ENCODE measurements at places on chromosomes 3 and 15.

GRCh38 chr3:149968216-149968615 lies 2.5 kb downstream of the PFN2 start:
- DNase-seq: no peak

DNA sequence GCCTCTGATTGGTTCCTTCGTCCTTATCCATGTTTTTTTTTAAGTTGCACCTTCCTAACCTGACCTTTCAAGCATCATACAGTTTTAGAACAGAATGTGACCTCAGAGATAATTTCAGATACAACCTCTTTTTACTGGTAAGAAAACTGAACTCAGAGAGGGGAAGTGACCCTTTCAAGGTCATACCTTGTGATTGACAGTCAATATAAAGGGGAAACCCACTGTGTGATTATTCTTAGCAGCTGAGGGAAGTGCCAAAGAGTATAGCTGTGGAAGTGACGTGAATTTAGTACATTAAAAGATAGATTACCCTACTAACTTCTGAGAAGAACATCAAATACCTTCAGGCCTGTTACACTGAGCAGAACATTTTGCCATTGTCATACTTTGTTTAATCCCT lies 319.4 kb downstream of the NEK10 start:
- DNase-seq: no peak

DNA sequence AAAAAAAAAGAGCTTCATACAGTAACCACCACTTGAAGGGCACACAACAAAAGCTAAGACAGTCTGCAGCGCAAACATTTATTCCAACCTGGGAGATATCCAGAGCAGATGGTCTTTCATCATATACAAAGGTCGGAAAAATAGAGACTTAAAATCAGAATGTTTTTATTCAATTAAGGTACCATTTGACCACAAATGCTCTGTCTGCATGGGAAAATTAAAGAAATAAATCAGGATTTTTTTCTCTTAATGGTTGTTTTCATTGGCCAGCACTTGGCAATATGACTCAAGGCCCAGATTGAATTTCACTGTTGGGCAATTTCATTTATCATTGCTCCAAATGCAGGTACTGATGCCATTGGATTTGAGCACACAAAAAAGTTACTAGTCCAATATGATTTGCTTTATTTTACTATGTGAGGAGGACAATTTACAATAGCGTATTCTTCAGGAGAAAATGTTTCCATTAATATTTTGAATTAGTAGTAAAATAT lies 145.9 kb upstream of the AGTR1 start:
- no peak for DNase-seq

GRCh38 chr3:8504611-8504973 lies 3.0 kb downstream of the LMCD1 start:
- DNase-seq: no peak

DNA sequence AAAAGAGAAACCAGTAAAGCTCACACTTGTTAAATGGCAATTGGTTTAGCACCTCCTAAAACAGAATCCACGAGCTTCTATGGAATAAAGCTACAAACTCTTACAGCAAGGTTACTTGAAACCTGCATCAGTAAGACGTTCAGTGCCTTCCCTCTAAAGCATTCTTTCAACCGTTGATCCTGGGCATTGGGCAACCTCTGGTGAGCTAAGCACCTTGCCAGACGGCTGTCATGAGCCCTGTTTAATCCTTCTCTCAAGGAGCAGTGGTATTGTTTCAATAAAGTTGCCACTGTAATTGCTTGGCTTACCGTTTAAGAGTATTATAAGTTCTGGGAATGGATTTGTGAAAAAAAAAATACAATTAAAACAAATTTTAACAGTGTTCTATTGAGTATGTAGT lies 75.0 kb downstream of the COL8A1 start:
- DNase-seq: no peak

DNA sequence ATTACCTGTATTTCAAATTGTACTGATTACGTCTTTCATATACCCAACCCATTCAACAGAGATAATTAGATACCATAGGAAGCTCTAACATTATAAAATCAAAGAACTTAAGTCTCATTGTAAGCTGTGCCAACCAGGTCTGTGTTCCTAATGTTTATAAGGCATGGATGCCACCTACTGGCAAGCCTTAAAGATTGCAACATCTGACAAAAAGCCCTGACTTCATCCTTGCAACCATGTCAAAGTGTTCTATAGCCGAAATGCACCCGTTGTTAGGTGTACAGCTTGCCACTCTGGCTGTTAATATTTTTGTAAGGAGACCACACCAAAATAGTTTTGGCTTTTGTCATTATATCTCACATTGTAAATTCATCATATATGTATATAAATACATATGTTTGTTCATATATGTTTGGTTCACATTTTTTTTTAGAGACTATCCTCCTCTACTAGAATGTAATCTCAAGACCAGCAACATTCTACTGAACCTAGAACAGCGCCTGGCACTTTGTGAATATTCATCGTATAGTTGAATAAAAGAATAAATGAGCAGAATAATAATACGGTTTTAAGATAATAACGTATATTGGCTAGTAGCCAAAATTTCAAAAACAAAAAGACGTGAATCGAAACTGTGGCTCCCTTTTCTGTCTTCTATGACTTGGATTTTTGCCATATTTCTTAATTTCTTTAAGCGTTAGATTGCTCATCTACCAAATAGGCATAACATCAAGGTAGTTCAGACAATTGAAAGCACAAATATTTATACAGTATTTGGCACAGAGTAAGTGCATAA lies 258.1 kb downstream of the TBL1XR1 start:
- peak; percentile 92 for DNase-seq

DNA sequence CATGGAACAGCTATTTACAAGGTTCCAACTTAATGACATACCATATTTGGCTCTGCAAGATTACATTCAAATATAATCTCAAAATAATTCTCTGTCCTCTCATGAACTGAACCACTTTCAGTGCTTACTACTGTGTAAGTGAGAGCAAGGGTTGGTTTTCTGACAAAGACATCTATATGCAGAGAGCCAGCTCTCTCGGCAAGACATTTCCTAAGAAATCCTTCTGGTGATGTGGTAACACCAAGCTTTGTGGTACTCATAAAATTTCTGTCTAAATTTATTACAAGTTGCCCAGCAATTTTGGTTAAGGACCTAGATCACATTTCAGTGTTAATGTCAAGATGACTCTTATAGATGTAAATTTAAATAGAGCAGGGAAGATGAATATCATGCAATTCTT lies 184.9 kb downstream of the GAP43 start:
- no peak for DNase-seq

DNA sequence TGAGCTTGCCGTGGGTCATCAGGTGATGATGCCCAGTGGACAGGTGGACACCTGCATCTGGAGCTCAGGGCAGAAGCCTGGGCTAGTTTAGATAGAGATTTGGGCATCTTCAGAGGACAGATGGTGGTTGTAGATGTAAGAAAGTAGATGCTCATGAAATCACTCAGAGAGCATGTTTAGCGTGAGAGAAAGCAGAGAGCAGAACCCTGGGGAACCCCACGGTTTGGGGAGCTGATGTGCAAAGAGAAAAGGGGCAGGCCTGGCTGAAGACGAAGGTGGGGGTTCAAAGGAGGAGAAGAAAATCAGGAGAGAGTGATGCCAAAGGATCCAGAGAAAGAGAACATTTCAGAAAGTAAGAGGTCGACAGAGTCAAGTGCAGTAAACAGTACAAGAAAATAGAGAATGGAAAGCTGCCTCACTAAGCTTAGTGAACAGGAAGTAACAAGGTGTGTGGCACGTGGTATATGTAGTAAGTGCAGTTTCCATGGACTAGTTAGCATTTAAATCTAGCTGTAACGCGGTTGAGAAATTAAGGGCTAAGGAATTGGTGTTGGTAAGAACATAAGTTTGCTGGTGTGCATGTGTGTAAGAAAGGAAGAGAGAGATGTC lies 13.5 kb downstream of the TIGIT start:
- DNase-seq: no peak

- DNase-seq: no peak
These were observed 888.1 kb downstream of the PDCD6IP start for GRCh38 chr3:34686541-34686940.

DNA sequence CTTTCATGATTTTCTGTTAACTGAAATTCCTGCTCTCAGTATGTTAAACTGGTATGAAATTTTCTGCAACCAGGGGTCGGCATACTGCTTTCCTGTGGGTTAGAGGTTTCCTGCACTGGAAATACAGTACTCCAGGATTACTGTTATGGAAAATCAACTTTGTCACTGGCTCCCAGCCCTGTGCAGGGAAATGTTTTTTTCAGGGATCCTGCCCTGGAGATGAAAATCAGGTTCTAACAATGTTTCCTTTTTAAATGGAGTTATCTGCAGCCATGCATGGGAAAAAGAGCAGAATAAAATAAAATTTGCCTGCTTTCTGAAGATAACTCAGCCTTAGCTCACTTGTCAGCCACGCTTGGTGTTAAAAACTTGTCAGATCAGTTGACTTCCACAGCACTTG lies 220.4 kb downstream of the IL5RA start:
- DNase-seq: no peak

DNA sequence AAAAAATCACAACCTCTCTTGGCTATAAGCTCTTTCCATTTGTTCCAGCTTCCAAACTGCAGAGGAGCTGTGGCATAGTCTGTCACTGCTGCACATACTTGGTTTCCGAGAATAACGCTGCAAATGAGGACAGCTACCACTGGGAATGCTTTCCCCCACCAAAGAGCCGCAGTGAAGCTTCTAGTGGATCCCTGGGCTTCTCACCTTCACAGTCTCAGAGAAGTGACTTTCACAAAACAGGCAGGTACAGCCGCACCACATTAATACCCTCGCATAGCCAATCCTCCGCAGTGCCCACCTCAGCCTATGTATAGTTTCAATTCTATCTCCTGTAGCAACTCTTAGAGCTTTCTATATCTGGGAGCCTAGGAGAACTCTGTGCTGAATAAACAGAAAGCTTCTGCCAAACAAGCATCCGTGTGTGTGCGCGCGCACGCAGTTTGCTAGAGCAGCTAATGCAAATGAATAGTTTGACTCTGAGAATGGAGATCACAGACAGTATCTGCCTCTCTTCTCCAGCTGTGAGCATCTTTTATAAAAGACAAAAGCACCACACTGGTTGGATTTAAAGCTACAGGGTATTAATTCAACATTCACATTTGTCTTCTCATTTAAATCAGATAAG lies 81.9 kb upstream of the PLXND1 start:
- no peak for DNase-seq

DNA sequence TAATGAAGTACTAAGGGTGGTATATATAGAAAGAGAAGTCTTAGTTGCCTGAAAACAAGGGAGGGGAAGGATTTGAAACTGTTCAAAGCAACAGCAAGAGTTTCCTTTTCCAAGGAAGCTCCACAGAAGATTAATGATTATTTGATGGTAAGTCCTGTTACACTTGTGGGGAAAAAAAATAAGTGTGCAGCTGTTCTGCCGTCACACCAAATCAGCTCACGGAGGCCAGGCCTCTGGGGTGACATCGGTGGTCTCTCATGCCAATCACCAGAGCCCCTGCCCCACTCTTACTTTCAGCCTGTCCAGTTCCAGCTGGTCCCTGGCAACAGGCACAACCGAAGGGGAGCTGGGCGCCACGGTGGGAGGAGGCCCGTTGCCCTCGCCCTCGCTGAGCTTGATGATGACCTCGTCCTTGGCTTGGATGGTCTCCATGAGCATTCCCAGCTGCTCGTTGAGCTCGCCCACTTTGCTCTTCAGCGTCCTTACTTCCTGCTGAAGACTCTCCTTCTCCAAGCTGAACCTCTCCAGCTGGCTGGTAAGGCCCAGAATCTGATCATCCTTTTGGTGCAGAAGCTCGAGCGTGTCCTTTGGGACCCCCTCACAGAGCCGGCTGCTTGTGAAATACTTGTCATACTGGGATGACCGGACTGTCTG lies 53.5 kb downstream of the TBC1D2B start:
- DNase-seq: no peak

DNA sequence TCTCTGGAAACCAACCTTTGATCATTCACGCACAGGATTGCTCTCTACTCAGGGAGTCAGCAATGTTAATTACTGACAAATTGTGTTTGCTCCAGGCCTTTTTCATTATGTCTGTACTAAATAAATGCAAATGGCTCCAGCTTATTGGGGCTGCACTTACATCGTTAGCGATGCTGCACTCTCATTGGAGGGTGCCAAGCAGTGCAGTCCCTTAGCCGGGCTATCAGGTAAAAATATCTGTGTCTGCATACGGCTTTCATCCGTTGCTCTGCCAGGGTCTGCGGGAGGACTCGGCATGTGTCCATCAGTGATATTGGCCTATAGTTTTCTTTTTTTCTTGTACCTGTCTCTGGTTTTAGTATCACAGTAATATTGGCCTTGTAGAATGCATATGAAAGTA lies 471.5 kb upstream of the CADM2 start:
- DNase-seq: no peak

DNA sequence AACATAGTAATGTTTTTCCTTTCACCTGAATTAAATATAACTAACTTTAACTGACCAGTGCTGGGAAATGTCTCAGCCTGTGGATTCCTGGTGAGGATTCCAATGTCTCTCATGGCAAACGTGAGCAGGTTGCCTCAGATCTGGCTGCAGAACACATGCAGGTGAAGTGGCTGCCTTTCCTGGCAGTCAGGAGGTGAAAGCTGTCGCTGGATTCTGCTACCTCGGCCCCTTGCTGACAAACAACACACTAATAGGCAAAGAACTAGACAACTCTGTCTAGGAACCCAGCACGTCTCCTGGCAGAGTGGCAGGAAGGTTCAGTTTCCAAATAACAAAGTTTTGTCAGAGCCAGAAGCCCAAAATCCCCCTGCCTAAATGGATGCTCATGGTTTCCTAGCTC lies 400.8 kb upstream of the PPP2R3A start:
- no peak for DNase-seq

- DNase-seq: no peak
These were observed 12.1 kb downstream of the OSBPL10 start for GRCh38 chr3:31968927-31969418.

DNA sequence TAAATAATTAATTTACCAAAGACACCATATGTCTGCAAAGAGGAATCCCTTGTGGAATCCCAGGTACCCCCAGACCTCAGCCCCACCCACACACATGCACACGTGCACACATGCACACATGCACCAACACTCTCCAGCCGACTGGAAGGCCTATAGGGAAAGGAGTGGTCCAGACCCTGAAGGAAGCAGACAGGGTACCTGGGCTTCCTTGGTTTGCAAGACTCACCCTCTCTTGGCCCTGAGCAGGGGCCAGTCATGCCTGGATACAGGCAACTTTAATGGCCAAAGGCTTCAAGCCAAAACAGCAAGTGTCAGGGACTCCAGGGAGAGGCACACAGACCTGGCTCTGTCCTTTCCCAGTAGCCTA lies 8.9 kb upstream of the HAPLN3 start:
- no peak for DNase-seq

DNA sequence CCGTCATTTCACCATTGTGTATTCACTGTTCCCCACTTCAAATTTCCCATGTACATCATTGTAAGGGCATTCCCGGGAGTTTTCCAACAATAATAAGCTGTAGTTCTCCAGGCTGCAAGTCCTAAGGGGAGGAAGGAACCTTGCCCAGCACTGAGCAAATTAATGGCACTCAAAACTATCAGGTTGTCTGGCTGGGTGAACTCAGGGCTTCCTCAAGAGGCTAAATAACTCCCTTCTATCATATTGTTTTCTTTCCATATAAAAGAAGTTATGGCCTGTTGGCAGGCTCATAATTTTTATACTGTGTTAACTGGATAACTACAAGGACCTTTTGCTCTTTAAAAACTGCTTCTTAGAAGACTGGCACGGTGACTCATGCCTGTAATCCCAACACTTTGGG lies 71.4 kb downstream of the SEMA6D start:
- no peak for DNase-seq
